ENCODE measurements at places on chromosomes 11 and 22.

- no peak for DNase-seq
These were observed 282.3 kb downstream of the KIRREL3 start for GRCh38 chr11:126718276-126718675.

- DNase-seq: no peak
These were observed 17.6 kb downstream of the INCENP start for GRCh38 chr11:62141111-62142042.

DNA sequence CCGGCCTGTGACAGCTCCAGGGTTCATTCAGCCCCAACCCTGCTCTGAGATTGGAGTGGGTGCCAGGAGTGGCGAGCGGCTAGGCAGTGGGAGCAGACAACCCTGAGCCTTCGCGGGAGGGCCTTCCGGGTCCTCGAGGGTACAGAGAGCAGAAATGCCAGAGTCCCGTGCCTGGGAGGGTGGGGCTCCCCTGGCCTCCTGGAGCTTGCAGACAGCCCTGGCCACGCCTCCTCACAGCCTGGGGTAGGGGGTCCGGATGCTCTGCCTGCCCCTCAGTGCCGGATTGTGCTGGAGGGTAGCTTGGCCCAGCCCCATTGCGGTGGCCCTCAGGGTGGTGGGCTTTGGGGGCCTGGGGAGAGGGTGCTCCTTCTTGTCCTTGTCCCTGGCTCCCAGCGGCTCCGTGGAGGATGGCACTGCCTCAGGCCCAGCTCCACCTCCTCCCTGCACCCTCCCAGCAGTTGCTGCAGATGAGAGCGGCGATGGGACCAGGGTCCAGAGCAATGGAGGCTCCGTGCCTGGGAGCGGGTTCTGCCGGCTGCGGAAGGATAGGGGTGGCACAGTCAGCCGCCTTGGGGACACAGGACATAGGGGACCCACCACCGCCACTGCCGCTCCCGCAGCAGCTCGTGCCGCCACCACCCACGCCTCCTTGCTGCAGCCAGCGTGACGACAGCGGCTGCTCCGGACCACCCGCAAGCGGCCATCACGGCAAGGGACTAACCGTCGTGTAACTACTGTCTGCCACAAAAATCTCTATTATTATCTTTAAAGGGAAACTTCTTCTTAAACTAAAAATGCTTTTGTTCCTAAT lies 34.9 kb upstream of the OR10G7 start:
- DNase-seq: no peak

DNA sequence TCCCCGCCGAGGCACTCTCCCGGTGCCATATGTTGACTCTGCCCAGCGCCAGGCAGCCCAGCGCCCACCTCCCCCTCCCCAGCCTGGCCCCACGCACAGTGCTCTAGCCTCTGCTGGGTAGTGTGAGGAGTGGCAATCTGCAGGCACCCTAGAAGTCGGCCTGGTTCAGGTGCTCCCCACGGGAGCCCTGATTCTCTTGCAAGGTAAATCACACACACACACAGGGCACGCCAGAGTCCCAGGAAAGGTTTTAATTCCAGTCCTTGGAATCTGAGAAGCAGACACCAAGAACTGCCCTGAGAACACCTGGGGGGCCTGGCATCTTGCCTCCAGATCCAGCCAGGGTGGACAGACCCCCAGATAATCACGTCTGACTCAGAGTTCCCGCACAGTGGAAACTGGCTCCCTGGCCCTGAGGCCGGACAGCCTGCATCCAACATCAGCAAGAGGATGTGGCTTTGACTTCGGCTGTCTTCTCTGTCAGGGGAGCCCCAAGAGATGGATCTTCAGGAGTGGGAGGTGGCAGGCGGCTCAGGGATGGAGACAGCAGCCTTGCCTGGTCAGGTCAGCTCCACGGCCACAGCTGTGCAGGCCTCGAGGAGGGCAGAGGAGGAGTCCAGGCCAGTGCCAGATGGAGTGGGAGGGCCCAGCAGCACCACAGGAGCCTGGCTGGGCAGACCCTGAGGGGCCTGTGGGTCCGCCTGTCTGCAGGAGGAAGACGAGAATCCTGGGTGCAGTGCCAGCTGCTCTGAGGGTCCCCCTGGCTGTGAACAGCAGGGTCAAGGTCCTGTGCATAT lies 1.1 kb upstream of the RIN1 start:
- no peak for DNase-seq

DNA sequence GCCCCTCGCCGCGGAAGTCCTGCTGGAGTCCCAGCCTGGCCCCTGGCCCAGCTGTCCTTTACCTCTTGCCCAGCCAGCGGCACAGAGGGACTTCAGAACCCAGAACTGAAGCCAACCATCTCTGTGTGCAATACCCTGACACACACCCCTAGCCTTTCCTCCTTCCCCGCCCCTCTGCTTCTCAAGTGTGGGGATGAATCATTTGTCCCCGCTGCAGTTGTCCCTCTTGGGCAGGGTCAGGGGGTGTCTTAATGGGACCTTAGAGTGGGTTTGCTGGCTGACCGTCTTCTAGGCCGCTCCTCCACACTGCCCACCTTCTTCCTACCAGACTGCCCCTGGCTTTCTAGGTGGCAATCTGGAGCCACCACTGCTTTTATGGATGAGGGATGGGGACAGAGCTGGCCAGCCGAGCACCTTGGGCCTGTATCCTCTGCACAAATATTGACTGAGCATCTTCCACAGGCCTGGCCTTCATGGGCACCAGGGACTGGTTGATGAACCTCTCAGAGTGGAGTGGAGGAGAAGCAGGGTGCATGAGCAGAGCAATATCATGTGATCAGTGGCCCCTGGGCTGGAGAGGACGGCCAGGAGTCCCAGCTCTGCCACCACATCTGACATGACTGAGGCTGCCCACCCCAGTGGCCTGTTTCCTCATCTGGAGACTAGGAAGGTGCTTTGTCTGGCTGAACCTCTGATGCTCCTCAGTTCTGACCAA lies 668 bp upstream of the CHST1 start:
- DNase-seq: no peak

GRCh38 chr11:76524461-76524860 lies 79.6 kb downstream of the EMSY start:
- no peak for DNase-seq

DNA sequence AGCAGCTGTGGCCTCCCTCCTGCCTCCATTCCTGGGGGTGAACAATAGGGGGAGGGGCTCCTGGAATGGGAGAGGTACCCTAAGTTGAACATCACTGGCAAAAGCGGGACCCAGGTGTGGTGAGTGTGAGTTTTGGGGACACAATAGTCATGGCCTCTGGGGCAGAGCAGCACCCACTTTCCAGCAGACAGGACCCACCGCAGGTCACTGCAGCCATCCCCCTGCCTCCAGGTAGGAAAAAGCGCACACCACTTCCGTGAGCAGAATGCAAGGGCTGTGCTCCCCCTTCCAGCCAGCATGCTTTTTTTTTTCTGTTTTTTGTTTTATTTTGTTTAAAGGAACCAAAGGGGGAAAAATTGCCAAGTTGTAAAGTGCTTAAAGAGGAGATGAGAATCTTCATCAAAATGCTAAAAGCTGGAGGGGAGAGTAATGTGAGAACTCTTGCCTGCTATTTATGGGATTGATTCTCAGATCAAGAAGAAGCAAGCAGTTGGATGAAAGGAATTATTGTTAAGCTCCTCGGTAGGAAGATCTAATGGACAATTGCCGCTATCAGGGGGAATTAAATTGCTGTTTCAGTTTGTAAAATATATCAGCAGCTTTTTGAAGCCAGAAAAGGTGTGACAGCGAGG lies 152.9 kb downstream of the FEZ1 start:
- DNase-seq: no peak

- DNase-seq: no peak
These were observed 409.2 kb upstream of the LRRC4C start for GRCh38 chr11:41868606-41869005.

DNA sequence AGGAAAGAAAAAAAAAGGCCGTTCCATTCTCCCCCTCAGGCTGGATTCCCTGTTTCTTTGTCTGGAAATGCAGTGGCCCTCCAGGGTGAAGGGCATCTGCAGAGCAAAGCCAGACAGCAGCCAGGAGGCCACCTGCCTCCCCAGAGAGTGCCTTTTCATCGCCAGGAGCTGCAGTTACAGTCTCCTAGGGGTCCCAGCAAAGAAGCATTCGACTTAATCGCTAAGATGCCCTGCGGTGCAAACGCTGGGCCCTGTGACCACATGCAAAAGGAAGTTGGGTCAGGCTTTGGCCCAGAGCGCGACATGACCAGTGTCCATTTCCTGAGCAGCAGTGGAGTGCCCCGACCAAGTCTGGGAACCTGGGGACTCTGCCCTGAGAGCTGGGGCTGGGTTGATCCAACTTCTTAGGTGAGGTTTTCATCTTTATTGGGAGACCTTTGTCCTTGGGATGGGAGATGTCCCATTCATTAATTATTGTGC lies 304.6 kb downstream of the OPCML start:
- no peak for DNase-seq

DNA sequence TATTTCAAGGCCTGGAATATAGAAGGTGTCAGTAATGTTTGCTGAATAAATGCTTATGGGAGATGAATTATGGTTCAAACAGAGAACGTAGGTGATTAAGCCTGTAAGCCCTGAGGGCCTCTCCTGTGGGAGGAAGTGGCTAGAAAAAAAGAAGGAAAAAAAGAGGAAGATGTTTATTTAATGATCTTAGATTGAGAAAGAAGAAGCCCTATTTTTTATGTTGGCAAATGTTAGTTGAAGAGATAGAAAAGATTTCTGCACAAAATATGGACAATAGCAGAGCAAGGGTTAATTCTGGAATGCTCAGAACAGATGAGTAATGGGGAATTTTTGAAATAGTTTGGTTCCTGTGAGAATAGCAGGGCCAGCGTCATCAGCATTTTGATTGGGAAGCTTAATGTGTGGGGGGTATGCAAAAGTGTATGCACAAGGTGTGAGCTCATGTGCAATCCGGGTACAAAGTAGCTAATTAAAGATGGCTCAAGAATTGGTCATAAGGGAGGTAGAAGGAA lies 95.7 kb downstream of the TEAD1 start:
- DNase-seq: no peak

DNA sequence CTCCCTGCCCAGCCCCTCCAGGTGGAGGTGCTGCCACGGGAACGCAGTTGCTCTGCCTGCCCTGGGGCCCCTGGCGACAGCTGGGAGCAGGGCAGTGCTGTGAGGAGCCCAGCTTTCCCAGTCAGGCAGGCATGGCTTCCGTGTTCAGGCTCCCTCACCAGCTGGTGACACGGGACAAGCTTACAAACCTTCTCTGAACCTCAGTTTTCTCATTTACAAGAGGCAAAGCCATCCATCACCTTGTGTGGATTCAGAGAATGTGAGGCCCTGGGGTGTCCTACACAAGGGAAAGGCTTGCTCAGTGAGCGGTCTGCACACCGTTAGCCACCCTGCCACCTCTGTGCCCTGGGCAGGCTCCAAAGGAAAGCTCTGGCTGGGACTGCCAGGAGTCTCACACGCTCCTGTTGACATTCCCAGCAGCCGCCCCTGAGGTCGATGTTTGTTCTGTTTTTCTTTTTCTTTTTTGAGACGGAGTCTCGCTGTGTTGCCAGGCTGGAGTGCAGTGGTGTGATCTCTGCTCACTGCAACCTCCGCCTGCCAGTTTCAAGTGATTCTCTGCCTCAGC lies 23.5 kb downstream of the SUN2 start:
- no peak for DNase-seq

- DNase-seq: no peak
These were observed 1.3 kb downstream of the CBL start for GRCh38 chr11:119207415-119207960.

DNA sequence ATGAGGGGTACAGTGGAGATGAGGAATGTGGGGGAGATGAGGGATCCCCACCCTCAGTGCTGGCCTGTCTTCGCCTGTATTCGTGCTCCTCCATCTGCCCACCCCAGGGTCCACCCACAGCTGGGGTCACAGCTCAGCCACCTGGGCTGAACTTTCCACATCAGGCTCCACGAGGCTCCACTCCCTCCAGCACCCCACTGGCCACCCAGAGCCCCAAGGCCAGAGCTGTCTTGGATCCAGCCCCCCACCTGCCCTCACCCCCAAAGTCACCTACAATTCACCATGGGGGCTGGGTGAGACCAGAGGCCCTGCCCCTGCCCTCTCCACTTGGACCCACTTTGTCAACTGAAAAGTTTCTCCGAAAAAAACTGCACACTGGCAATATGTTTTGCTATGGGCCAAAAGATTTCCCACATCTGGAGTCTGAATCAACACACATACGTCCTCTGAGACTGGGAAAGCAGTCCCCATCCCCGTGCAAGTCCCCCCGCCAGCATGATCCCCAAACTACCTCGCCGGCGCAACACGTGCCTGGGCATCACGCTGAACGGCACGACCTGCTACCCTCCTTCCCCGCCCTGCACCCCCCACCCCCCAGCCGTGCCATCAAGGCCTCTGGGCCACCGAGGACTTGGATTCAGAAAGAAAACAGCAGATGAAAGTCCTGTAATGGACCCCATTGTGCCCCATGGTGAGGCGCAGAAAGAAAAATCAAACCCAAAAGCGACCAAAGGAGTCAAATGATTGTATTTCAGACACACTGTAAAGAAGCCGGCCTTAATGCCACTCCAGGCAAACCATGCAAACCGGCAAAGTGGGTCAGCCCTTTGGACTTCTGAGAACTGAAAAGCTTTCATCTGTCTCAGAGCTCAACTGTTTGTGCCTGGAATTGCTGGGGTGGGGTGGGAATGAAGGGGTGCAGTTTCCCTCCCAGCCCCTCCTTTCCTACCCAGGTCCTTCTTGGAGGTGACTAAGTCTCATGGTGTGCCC lies 16.5 kb upstream of the GAL start:
- DNase-seq: no peak

- no peak for DNase-seq
These were observed 76.5 kb upstream of the ARFGAP3 start for GRCh38 chr22:42933485-42934091.

- DNase-seq: no peak
These were observed 57.8 kb upstream of the ALDH3B2 start for GRCh38 chr11:67732045-67732787.

GRCh38 chr11:48055292-48056132 lies 75.2 kb downstream of the PTPRJ start:
- DNase-seq: peak; percentile 64

DNA sequence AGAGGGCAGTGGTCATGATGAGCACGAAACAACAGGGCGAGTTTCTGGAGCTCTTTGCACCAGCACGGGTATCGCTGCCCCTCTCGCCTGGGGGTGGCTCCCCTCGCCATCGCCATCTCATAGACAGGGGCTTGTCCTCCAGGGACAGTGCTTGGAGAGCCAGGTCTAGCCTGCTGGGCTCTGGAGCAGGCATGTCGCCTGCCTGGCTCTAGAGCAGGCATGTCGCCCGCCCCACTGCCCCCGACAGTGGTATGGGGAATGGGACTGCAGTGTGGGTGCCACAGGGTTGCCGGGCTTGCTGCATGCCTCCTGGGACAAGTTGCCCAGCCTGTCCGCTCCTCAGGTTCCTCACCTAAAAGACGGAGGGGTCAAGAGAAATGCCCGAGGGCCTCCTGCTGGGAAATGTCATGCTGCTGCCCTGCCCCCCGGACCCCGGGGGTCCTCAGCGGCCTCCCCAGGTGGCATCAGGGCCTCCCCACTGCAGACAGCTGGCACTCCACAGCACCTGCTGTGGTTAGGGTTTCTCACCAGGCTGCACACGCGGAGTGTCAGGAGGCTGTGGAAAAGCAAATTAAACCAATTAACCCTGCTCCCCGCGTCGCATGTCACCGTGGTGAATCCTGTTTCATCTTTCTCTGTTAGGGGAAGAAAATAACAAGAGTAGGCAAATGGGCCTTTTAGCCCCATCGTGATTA lies 403.0 kb downstream of the TBC1D22A start:
- DNase-seq: no peak

GRCh38 chr11:70732881-70733196 lies 334.5 kb downstream of the CTTN start:
- DNase-seq: no peak

All from NK-92 treated with Interleukin-12 subunit alpha and Interleukin-12 subunit beta, amount 100 ng/mL, for 24 hours (cell line).